ENCODE measurements at places on chromosomes 2 and 18.
A peak's percentile ranks its signal among the peaks of the same experiment; 100 is the strongest.

DNA sequence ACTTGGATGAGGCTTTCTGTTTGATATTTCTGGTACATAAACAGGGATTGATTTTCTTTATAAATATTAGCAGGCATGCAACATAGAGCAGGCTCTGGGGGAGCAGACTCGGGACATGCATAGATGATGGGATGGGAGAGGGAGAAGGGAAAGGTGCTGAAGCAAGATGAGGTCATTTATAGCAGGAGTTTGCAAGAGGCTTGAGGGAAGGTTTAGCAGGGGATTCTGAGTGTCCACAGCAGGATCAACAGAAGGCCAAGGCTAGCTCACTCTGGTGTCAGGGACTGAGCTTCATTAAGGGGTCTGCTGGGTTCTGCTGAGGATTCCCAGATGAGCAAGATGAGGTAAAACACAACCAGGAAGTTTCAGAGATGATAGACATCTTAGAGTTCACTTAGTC lies 309.1 kb upstream of the CELF4 start:
- H3K27me3 ChIP-seq = no peaks in the 10 kb centered on the region
- no peaks in the 10 kb centered on the region for H3K4me1 ChIP-seq
- DNase-seq = no peak
- H3K36me3 ChIP-seq = no peaks in the 10 kb centered on the region
- no peak overlapping the region for H3K4me3 ChIP-seq
- no peak overlapping the region for H3K27ac ChIP-seq

DNA sequence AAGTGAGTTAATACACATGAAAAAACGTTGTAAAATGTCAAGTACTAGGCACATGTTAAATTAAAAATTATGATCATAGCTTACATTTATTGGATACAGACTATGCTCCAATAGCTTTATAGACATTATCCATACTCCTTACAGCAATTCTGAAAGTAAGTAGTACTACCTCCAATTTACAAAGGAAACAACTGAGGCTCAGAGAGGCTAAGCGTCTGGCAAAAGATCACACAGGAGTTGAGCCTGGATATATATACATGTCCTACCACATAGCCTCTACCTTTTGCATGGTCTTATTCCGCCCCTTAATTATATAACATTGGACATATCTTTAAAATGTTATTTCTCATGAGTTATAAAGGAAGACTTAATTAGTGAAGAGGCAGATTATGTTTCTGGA lies 127.3 kb downstream of the CSRNP3 start:
- DNase-seq = no peak
- no peak overlapping the region for H3K27ac ChIP-seq
- no peaks in the 10 kb centered on the region for H3K36me3 ChIP-seq
- H3K27me3 ChIP-seq = no peaks in the 10 kb centered on the region
- H3K4me1 ChIP-seq = no peaks in the 10 kb centered on the region

DNA sequence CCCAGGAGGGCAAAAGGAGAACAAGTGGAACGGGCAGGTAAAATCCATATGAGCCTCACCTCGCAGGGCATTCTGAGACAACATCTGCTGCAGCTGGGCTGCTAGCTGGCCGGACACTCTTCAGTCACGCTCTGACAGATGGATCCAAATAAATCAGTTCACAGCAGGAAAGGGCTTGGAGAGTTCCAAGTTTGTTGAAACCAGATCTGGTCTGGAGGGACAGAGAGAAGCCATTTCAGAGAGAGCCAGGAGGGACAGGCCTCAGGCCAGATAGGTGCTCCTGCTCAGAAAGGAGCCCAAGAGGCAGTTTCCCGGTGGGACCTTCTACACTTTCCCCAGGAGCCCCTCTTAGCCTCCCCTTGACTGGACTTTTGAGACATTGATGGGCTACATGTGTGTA lies 28.2 kb upstream of the TNP1 start:
- no peak overlapping the region for H3K4me3 ChIP-seq
- no peak for DNase-seq
- no peaks in the 10 kb centered on the region for H3K4me1 ChIP-seq
- no peaks in the 10 kb centered on the region for H3K36me3 ChIP-seq
- H3K27ac ChIP-seq = no peak overlapping the region
- peaks cover 9% of the 10 kb centered on the region for H3K27me3 ChIP-seq

DNA sequence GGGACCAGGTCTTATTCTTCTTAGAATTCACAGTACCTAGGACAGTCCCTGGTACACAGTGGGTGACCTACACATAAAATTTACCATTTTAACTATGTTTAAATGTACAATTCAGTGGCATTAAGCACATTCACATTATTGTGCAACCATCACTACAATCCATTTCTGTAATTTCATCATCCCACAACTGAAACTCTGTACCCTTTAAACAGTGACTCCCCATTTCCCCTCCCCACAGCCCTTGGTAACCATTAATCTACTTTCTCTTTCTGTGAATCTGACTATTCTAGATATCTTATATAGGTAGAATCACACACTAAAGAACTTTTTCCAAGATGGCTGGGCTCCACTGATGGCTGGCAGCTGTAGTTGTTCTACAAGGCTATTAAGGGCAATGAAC lies 41.6 kb downstream of the GFPT1 start:
- DNase-seq = no peak
- H3K27ac ChIP-seq = no peak overlapping the region
- H3K4me1 ChIP-seq = peaks cover 20% of the 10 kb centered on the region
- no peaks in the 10 kb centered on the region for H3K27me3 ChIP-seq
- peaks cover 12% of the 10 kb centered on the region for H3K36me3 ChIP-seq
- H3K4me3 ChIP-seq = no peak overlapping the region

DNA sequence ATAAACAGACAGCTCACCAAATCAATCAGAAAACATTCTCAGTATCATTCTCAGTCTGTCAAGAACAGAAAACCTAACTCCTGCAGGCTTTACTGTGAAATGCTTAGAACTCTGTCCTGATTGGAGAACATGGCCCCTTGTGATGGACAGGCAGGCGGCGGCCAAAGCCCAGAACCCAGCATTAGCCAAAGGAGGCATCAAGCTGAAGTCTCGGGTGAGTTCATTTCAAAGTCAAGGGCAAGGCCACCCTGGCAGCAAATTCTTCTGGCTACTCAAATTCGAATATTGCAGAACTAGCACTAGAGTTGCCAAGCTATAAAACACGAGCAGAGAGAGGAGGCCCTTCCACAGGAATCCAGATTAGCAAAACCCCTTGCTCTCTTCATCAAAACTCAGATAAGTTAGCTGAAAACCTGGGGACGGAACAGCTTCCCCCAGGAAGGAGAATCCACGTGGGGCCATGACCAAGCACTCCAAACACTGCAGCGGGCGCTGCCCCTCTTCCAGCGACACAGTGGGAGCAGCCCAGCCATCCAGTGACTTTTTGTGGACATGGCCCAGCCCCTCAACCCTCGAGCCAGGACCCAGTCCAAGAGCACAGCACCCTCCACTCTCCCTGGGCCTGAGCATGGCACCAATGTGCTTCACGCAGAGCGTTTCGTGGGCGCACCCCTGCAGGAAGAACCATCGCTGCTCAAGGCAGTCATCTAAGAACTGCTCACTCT lies 98.6 kb downstream of the HDAC4 start:
- DNase-seq = no peak
- H3K36me3 ChIP-seq = peaks cover 1% of the 10 kb centered on the region
- peaks cover 79% of the 10 kb centered on the region for H3K4me1 ChIP-seq

GRCh38 chr2:55364189-55365055 lies 55.2 kb downstream of the CCDC88A start:
- DNase-seq = no peak
- no peak overlapping the region for H3K27ac ChIP-seq
- H3K4me3 ChIP-seq = no peak overlapping the region
- H3K27me3 ChIP-seq = no peaks in the 10 kb centered on the region

GRCh38 chr2:74087696-74088095 lies 60.0 kb downstream of the BOLA3 start:
- H3K27ac ChIP-seq = no peak overlapping the region
- peaks cover 16% of the 10 kb centered on the region for H3K36me3 ChIP-seq
- H3K4me3 ChIP-seq = no peak overlapping the region
- H3K4me1 ChIP-seq = no peaks in the 10 kb centered on the region

- peaks cover 6% of the 10 kb centered on the region for H3K4me1 ChIP-seq
- H3K27ac ChIP-seq = no peak overlapping the region
- no peak for DNase-seq
- no peaks in the 10 kb centered on the region for H3K36me3 ChIP-seq
Measured at GRCh38 chr2:152505495-152505906, 170.5 kb downstream of the FMNL2 start.

- no peak overlapping the region for H3K4me3 ChIP-seq
- no peaks in the 10 kb centered on the region for H3K4me1 ChIP-seq
- H3K27ac ChIP-seq = no peak overlapping the region
- no peak for DNase-seq
- H3K27me3 ChIP-seq = no peaks in the 10 kb centered on the region
- no peaks in the 10 kb centered on the region for H3K36me3 ChIP-seq
Measured at GRCh38 chr18:7325126-7325430, 94.2 kb downstream of the LRRC30 start.

DNA sequence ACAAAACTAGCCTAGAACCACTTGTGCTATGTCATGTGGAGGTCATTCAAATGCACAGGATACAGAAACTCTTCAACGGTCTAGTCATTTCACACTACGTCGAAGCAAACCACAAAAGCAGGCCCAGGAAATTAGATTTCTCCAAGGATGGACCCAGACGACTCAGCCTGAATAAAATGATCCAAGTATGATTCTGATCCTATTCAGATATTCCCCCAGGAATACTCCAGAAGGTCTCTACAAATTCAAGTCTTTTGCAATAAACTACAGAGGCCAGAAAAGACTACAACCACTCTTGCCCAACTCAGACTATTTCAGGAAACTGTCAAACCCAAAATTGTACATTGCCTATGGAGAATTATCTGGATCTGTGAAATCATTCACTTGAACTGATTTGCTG lies 422.5 kb downstream of the METTL4 start:
- no peak overlapping the region for H3K27ac ChIP-seq
- H3K36me3 ChIP-seq = no peaks in the 10 kb centered on the region
- no peak for DNase-seq
- H3K4me3 ChIP-seq = no peak overlapping the region
- H3K27me3 ChIP-seq = no peaks in the 10 kb centered on the region

- peak overlapping the region; percentile 82 for H3K4me3 ChIP-seq
- peaks cover 32% of the 10 kb centered on the region for H3K4me1 ChIP-seq
- H3K27me3 ChIP-seq = no peaks in the 10 kb centered on the region
- H3K36me3 ChIP-seq = peaks cover 7% of the 10 kb centered on the region
- peak overlapping the region; percentile 86 for H3K27ac ChIP-seq
Measured at GRCh38 chr2:37080689-37081088, 3.5 kb downstream of the HEATR5B start.

DNA sequence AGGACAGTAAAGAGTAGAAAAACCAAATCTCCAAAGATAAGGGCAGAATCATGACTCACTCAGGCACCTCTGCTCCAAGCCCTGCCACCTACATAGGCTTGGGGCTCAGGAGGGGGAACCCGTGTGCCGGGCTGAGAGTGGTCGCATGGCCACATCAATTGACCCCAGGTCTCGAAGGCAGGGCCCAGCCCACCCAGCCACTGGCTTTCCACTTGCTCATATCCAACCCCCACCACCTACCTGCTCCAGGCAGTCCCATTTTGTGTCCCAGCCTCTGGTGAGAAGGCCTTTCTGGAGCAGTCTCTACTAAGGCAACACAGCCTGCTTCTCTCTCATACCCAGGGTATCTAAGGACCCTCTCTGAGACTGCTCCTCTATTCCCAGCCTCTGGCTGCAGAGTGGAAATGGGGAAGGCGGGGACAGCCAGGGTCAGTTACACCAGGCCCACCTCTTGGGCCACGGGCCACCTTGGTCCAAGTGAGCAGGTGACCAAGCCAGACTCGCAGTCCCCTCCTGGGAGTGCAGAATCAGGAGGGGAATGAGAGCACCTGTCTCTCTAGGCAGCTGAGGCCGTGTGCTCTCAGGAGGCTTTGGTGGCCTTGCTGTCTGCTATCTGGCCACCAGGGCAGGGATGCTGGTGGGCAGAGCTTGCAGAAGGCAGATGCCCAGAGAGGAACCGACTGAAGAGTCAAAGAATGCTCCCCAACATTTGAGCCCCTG lies 20.8 kb downstream of the TFCP2L1 start:
- no peaks in the 10 kb centered on the region for H3K36me3 ChIP-seq
- no peak for DNase-seq
- H3K4me3 ChIP-seq = no peak overlapping the region
- no peaks in the 10 kb centered on the region for H3K27me3 ChIP-seq

DNA sequence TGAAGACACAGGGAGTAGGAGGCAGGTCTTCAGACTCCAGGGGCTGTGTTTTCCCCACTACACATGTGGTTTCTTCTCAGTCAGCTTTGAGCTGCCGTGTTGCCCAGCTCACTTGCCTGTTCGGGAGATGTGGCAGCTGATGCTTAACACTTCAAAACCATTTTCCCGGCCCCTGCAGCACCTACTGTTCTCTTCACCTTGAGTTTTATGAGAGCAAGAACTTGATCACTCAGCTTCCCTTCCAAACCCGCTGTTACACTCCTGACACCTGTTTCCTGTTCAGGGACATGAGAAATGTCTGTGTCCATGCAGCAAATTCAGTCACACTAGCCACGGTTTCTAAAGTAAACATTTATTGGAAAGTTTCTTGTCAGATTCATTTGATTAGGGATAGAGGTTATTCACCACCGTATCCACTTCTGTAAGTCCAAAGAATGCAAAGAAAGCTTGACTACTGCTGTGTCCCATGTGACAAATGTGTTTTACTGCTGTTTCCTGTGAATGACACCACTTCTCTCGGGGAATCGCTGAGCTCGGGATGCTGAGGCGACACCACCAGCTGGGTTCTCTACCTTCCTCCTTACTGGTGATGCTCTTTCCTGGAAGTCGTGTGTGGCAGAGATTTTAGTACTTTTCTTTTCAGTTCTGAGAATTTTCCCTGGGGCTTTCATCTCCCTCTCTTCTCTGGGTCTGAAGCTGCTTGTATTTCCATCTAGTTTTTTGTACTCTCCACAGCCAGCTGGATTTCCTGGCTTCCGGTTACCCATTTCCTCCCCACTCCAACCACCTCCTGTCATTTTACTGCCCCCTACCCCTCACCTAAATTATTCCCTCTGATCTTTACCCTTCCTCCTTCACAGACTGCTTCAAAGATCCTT lies 91.7 kb downstream of the KLF7 start:
- peaks cover 41% of the 10 kb centered on the region for H3K4me1 ChIP-seq
- DNase-seq = peak; percentile 31
- no peaks in the 10 kb centered on the region for H3K36me3 ChIP-seq
- H3K27me3 ChIP-seq = no peaks in the 10 kb centered on the region
- peak overlapping the region; percentile 86 for H3K4me3 ChIP-seq
- peak overlapping the region; percentile 94 for H3K27ac ChIP-seq

- H3K27ac ChIP-seq = no peak overlapping the region
- no peaks in the 10 kb centered on the region for H3K36me3 ChIP-seq
- H3K27me3 ChIP-seq = no peaks in the 10 kb centered on the region
- H3K4me1 ChIP-seq = peaks cover 27% of the 10 kb centered on the region
Measured at GRCh38 chr2:207459990-207460757, 69.6 kb upstream of the CREB1 start.

DNA sequence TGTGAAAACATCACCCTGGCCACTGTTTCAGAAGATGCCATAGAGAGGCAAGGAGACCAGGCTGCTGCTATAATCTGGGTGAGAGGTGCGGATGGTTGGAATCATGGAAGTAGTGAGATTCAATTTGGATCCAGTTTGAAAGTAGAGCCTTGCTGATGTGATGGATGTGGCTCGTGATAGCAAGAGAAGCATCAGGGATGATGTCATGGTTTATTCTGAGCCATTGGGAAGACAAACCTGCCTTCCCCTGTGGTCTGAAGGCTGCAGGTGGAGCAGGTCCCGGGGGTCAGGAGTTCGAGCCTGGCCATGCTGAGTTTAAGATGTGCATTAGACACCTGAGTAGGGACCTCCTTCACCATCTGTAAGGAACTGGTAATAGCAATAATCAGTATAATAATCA lies 49.6 kb upstream of the CHMP1B start:
- DNase-seq = no peak
- no peak overlapping the region for H3K27ac ChIP-seq
- H3K4me1 ChIP-seq = no peaks in the 10 kb centered on the region
- no peaks in the 10 kb centered on the region for H3K36me3 ChIP-seq

Measured in activated T-cell treated with anti-CD3 and anti-CD28 coated beads, Interleukin-2, amount 50 U/mL, for 72 hours (primary cell).